ENCODE measurements at places on chromosomes 6 and 20.

DNA sequence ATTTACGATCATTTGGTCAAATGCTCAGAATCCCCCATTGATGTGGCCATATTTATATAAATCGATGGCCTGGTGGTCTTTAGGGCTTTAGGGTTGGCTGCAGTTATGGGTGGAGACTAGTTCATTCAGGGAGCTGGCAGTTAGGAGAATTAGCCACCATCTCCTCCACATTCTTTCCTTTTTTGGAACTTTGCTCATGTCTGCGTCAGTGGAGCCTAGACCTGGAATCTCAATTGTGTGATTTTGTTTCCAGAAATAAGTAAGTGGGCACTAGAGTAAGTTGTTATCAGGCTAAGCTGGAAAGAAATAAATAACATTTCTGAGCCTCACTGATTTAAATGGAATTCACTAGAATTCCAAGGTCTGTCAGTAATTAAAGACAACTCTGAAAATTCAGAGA lies 29.0 kb upstream of the ELOVL5 start:
- DNase-seq, result no peak

DNA sequence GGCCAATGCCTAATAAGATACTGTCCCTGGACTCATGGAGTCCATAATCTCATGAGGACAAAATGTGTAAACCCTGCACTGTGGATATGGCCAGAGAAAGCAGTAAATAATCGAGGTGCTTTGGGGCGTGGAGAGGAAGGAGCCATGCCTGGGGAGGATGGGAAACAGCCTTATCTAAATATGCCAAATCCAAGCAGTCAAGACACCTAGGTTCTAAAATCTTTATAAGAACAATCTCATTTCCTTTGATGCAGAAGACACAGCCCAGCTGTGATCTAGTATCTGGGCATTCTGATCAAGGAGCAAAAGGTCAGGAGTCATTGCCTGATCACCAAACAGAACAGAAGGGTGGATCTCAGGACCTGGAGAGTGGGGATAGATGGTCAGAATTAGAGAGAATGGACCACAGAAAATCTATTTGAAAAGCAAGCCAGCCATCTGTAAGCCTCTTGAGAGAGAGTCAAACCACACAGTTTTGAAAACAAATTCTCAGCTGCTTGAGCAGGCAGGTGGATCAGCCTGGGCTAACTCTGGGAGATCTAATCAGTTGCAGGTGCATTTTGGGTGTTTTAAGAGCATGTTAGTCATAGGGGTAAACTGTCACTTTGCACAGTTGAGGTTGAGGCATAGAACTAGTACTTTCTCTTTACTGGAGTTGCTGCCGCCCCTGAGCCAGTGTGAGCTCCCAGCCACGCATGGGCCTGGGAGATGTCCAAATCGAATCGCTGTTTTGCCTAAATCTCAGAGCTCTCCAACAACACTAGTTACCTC lies 130.8 kb upstream of the TNFAIP3 start:
- no peak for DNase-seq

- DNase-seq, result no peak
Observed at GRCh38 chr6:138431256-138432062, 27.4 kb downstream of the HEBP2 start.

DNA sequence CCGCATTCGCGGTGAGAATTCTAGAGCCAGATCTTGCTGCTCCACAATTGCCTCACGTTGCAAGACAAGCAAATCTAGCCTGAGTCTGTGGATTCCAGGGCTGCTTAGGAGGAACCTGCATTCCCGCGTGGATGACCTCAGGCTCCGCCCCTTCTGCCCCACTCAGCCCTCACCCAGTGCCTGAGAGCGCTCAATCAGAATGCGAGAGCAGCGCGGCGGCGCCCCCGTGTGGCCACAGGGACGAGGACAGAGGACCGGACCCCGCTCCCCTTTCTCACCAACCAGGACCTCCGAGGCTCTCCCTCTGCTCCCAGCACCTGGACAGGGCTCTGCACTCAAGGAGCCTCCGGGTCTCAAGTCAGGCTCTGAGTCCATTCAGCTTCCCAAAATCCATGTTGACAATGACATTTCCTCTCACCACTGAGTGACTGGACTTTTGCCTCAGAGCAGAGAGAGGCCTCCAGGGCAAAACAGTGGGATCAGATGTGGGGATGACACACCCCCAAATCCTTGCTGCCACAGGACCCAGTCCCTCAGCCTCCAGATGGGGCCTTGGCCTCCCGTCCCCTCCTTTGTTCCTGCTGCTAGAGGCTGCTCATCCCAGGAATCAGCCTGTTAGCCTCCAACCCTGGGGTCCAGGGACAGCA lies 52.0 kb downstream of the RPP21 start:
- DNase-seq, result peak; percentile 87

DNA sequence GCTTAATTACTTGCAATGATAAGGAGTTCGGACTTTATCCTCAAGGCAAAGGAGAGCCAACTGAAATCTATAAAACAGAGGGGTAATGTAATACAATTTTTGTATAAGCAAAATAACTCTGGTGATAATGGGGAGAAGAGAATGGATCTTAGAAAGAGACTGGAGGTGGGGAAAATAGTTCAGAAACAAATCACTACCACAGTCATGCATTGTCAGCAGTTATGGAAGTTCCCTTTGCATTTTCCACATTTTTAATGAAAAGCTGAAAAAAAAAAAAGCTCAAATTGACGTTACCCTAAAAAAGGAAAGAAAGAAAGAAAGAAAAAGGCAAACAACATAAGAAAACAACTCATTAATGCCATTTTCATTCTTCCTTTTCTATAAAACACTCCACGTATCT lies 337.6 kb upstream of the HSF2 start:
- DNase-seq, result no peak

GRCh38 chr6:158161566-158162254 lies 6.4 kb downstream of the SERAC1 start:
- DNase-seq, result no peak

GRCh38 chr6:158627940-158628211 lies 16.7 kb downstream of the DYNLT1 start:
- DNase-seq, result no peak

GRCh38 chr6:69181964-69182363 lies 546.9 kb downstream of the ADGRB3 start:
- no peak for DNase-seq

DNA sequence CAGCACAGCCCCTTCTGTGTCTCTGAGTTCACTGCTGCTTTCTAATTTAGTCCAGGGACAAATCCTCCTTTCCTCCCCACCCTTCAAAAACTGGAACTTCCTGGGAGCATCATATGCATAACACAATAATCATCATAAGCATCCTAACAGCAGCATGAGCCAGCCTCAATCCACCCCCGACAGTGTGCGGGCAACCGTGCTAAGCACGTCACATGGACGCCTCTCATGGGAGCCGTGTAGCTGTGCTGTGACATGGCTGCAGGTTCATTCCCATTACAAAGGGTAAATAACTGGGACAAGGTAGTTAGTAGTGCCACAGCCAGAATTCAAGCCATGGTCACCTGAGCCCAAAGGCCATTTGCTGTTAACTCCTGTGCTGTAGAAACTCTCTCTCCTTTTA lies 24.5 kb upstream of the ULBP3 start:
- DNase-seq, result no peak

- DNase-seq, result no peak
Observed at GRCh38 chr6:134621858-134622257, 303.9 kb upstream of the SGK1 start.

DNA sequence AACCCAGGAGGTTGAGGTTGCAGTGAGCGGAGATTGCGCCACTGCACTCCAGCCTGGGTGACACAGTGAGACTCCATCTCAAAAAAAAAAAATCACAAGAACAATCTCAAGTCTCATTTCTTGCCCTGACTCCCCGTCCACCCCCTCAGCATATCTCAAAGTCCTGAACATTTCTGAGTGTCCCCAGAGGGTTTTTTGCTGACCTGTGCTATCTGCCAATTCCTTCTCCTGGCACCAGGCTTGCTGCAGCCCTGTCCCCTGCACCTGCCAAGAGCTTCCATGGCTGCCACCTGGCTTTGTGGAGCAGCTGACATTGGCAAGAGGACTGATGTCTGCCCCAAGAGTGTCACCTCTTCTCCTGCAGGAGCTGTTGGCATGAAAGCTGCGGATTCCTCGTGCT lies 54.9 kb upstream of the PTPRT start:
- no peak for DNase-seq

GRCh38 chr6:97440590-97441176 lies 157.7 kb upstream of the MMS22L start:
- DNase-seq, result no peak

DNA sequence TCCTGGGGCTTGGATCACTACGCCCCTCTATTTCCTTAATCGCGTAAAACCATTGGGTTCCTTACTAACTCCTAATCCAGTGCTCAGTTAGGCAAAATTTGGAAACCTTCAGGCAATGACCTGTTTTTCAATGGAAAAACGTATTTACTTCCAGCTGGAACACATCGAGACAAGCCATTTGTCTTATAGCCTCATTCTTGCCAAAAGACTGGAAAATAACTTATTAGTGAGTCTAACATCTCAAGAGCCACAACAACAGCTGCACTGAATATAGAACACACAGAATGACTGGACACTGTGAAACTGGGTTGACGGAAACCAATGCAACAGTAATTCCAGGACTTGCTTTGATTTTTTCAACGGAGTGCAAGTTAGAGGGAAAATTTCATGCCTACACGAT lies 125.2 kb upstream of the MAP3K7 start:
- DNase-seq, result no peak

DNA sequence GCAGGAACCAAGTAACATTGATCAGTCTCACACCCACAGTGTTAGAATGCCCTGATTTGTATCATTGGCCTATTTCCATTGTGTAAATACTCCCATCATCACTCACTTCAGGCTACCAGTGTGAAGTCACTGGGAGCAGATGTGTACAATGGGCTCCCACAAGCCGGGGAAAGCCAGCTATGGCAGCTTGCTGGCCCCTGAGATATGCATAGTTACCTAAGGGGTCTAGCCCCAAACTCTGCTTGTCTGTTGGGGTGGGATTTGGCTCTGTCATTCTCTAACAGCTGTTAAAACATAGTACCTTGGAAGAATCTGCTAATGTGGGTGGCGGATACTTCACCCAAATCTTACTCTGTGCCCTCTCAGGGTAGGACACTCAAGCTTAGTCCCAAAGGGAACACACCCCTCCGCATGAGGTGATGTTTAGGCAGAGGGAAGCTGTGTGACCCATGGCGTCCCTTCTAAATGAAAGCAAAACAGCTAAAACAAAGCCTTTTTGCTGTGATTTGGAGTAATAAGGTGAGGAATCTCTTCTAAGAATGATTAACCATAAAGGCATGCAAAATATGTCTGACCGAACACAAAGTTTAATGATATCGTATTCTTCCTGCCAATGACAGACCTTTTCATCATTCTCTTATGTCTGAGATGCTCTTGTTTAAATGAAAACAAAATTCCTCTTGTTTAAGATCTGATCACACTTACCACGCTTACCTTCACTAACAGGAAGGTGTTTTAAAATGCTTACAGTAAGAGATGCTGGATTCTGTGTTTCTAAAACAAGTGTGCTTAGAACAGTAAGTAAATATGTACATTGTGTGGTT lies 45.9 kb upstream of the PXDC1 start:
- DNase-seq, result no peak

GRCh38 chr6:149162924-149163323 lies 154.6 kb upstream of the TAB2 start:
- no peak for DNase-seq

DNA sequence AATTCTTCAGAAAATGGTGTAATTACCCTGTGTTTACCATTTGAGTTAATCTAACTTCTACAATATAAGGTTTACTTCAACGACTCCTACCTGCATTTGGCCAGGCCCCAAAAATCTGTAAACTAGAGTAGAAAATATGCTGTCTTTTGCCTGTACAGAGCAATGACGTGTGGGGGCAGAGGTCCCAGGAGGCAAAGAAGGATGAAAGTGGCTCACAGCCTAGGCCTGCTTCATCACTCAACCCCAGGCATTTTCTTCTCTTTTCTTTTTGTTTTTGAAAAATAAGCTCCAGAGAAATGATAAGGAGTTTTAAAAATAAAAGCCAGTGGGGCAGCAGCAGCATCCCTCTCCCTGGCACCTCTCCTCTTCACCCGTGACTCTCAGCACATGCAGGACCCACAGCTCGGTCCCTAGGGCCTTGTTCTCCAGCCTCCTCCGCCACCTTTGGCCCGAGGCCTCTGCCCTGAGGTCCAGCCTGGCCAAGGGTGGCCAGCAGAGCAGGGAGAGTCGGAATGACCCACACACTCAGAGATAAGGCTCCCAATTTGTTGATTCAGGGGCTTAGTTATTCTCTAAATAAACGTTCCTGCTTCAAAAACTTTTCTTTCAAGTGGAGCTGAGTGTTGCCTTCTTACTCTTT lies 310.3 kb upstream of the RNF24 start:
- DNase-seq, result no peak

- no peak for DNase-seq
Observed at GRCh38 chr6:112626468-112627082, 279.4 kb downstream of the RFPL4B start.

DNA sequence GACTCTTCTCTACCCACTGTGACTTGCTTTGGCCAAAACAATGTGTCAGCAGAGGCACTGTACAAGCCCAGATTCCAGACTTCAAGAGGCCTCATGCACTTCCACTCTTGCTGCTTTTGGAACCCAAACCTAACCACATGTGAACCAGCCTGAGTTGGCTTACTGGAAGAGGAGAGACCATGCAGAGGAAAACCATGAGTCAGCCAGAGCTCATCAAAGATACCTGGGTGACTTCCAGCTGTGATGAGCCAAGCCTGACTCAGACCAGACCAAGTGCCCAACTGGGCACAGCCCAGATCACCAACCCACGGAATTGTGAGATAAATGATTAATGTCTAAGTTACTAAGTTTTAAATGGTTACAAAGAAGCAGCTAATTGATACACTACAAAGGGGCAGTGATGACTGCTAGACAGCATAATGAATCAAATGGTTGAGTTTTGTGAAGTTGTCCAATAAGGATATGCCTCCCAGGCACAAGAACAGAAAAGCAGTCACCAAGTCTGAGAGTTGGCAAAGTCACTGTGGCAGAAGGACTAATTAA lies 16.2 kb upstream of the BEND6 start:
- no peak for DNase-seq

- DNase-seq, result no peak
Observed at GRCh38 chr20:45962031-45962755, 9.8 kb downstream of the ZNF335 start.

GRCh38 chr6:120894077-120894476 lies 440.2 kb downstream of the TBC1D32 start:
- no peak for DNase-seq

GRCh38 chr6:159931112-159931511 lies 37.8 kb upstream of the IGF2R start:
- DNase-seq, result peak; percentile 36

GRCh38 chr6:53680489-53680888 lies 14.9 kb upstream of the KLHL31 start:
- DNase-seq, result no peak

GRCh38 chr20:48648482-48649051 lies 179.2 kb downstream of the PREX1 start:
- DNase-seq, result no peak

- DNase-seq, result no peak
Observed at GRCh38 chr6:147615659-147616456, 107.4 kb downstream of the SAMD5 start.

GRCh38 chr6:132713352-132714134 lies at the start of gene VNN1:
Gene VNN1 (minus strand): TSS chr6:132714055. CDS start chr6:132714035, 20 bp downstream.
- DNase-seq, result no peak

DNA sequence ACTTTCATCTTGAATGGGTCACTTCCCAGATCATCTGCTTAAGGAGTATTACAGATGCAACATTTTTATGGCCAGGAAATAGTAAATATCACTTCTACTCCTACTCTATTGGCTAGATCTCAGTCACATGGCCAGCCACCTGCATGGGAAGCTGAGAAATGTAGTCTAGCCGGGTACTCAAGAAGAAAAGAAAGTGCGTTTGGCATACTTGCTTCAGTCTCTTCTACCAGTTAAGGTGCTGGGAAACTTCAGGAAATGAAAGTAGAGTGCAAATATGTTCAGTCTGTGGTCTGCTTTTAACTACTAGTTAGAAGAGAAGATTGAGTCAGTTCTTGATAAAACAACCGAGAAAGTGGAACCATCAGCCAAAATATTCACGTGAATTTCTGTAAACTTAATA lies 129.2 kb downstream of the PDSS2 start:
- no peak for DNase-seq
